ENCODE measurements at places on chromosomes 1 and 21. TPM values are rescaled to one million over a fixed set of nuclear protein-coding genes. Genes with fewer than 3 reads are reported as not detected.

The TNNT2 gene
- not detected for polyA plus RNA-seq

The NBPF6 gene
- polyA plus RNA-seq: not detected

The OR2T2 gene
- not detected for polyA plus RNA-seq

The RGS13 gene
- not detected for polyA plus RNA-seq

The CXADR gene
- not detected for polyA plus RNA-seq

GRCh38 chr1:54865238-54866073 is 21.5 kb downstream of the DHCR24 start:
- DNase-seq: no peak

DNA sequence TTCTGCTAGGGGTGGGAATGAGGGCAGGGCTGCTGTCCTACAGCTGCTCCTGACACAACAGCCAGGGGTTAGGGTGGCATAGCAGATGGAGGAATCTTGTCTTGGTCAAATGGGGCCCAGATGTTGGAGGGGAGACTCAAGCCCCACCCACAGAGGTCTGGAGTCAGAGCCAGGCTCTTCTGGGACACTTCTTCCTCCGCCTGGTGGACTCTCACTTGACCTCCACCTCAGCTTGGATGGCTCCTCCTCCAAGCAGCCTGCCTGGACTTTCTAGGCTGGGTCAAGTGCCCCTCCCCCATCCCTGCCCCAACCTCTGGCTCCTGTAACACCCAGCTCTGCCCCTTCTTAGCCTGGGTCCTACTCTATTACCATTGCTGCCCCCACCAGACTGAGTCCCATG is 35.5 kb downstream of the EPHA2 start:
- DNase-seq: no peak

GRCh38 chr1:210394281-210394821 is 65.6 kb downstream of the HHAT start:
- DNase-seq: peak; percentile 46

DNA sequence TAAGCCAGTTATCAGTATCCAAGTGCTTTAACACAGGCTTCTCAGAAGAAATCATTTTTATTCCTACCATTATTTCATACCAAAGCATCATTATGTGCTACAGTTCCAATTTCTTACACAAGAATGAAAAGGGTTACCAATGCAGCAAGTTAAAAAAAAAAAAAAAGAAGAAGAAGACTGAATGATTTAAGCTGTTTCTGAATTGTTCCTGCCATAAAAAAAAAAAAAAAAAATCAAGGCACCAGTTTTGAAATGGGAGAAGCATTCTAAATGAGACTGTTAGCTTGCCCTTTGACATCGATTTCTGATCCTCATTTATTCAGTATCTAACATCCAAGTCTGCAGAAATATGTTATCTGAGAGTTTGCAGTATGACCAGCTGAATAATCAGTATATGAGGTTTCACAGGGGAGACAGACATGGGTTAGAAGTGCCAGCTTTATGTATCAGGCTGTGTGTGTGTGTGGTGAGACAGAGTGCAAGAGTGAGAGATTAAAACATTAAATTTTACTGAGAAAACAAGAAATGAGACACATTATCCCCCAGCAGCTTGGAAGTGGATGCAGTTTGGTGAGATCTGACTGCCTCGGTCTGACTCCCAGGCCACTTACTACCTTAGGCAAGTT is 105.8 kb downstream of the COLGALT2 start:
- DNase-seq: no peak

GRCh38 chr1:226051365-226051764 is 11.2 kb upstream of the H3-3A start:
- no peak for DNase-seq

- no peak for DNase-seq
Observed at GRCh38 chr1:231792634-231793033, 166.0 kb downstream of the DISC1 start.

GRCh38 chr1:16088351-16088911 is 15.0 kb upstream of the FAM131C start:
- DNase-seq: no peak

Measured in immature natural killer cell (primary cell).